ENCODE measurements at places on chromosomes 5 and 9. TPM values are rescaled to one million over a fixed set of nuclear protein-coding genes. Genes with fewer than 3 reads are reported as not detected.
A peak's percentile ranks its signal among the peaks of the same experiment; 100 is the strongest.

- H3K36me3 ChIP-seq: no peaks in the 10 kb centered on the region
- peak; percentile 57 for DNase-seq
- H3K27ac ChIP-seq: peak overlapping the region; percentile 3
- peaks cover 11% of the 10 kb centered on the region for H3K4me1 ChIP-seq
- H3K4me3 ChIP-seq: no peak overlapping the region
Measured at GRCh38 chr5:58135571-58136335, 324.1 kb downstream of the PLK2 start.

GRCh38 chr5:72427488-72428437, 79.4 kb downstream of the ZNF366 start:
- no peak overlapping the region for H3K27ac ChIP-seq
- H3K36me3 ChIP-seq: no peaks in the 10 kb centered on the region
- peaks cover 6% of the 10 kb centered on the region for H3K4me1 ChIP-seq
- DNase-seq: peak; percentile 65
- H3K4me3 ChIP-seq: no peak overlapping the region
- H3K27me3 ChIP-seq: no peaks in the 10 kb centered on the region

DNA sequence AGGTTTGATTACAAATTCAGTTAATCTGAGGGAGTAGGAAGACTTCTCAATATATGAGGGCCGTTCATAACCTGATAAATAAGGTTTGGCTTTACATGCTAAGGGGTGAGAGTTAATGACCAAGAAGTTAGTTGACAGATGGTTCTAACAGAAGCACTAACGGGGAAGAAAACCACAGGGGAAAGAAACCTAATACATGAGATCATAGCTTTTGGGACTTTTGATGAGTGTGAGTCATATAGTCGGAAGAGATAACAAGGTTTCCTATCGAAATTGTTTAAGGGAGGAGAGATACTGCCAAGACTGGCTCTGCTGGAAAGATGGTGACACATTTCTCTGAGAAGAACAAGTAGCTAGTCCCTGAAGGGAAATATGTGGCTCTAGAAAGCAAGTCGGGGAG, 140.1 kb downstream of the COX7C start:
- no peaks in the 10 kb centered on the region for H3K4me1 ChIP-seq
- H3K27me3 ChIP-seq: no peaks in the 10 kb centered on the region
- no peak overlapping the region for H3K27ac ChIP-seq
- no peaks in the 10 kb centered on the region for H3K36me3 ChIP-seq
- no peak overlapping the region for H3K4me3 ChIP-seq

- no peaks in the 10 kb centered on the region for H3K36me3 ChIP-seq
- peaks cover 9% of the 10 kb centered on the region for H3K4me1 ChIP-seq
- DNase-seq: no peak
Measured at GRCh38 chr5:93674138-93674537, 67.3 kb downstream of the POU5F2 start.

DNA sequence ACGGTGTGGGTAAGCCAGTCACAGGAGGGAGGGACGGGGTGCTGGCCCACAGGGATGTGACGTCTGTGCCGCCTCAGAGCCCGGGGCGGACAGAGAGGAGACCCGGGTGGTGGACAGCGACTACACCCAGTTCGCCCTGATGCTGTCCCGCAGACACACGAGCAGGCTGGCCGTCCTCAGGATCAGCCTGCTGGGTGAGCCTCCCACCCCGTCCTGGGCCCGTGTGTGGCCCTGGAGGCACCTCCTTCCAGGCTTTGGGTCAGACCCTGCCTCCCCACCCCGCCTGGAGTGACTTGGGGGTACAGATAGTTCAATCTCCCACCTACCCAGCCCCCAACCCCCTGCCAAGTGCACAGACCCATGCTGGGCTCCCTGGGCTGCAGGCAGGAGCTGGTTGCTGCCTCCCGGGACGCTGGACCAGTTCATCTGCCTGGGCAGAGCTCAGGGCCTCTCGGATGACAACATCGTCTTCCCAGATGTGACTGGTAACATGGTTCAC, 1.7 kb downstream of the LCN12 start:
- H3K36me3 ChIP-seq: no peaks in the 10 kb centered on the region
- peaks cover 7% of the 10 kb centered on the region for H3K4me1 ChIP-seq
- H3K27ac ChIP-seq: no peak overlapping the region
- no peaks in the 10 kb centered on the region for H3K27me3 ChIP-seq

DNA sequence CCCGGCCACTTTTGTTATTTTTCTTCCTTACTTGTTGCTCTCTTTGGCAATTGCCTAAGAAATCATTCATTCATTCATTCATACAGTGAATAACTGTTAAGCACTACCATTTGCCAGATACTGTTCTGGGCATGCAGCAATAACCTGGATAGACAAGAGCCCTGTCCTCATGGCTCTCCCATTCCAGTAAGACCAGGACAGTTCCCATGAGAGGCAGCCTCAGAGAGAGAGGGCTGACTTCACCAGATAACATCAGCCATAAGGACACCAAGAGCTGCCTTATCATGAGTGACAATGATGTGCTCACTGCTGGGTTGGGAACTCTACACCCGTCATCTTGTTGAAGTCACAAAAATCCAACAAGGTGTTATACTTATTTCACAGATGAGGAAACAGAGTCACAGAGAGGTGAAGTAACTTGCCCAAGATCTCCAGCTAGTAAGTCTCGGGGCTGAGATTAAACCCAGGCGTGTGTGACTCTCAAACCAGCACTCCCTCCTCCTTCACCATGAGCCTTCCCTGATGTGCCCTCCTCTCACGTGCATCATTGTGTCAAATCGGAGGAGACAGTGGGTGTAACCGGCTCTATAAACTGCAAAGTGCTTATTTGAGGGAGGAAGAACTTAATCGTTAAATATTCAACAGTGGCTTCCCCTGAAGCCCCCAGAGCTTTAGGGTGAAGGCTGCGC, 61.1 kb upstream of the TBC1D2 start:
- no peaks in the 10 kb centered on the region for H3K36me3 ChIP-seq
- DNase-seq: no peak
- no peak overlapping the region for H3K27ac ChIP-seq
- H3K4me1 ChIP-seq: peaks cover 18% of the 10 kb centered on the region

DNA sequence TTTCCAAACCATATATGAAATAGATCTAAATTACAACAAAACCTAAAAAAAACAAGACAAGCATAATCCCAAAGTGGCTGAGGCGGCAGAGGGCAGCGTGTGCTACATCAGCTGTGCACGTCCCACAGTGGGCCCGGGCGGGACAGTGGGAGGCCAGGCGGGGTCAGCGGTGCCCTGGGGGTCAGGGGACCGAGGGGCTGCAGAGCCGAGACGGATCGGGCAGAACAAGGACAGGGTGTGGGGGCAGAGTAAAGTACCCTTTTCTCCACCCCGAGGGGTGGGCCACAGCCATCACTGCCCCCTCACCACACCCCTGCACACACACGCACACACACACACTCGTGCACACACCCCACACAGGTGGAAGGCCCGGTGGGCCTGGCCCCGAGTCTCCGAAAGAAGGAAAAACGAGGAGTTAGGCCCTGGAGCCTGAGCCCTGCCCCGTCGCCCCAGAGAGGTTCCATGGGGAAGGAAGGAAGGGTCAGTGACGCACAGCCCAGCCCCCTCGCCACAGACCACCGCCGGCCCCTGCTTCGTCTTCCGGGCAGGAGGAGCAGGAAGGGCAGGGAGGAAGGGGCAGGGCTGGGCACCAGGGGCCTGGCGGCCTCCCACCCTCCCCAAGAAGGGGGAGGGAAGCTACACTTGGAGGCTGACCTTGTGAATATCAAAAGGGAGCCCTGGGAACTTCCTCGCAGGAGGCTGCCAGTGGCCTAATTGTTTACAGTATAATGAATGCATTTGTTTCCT, 49.6 kb upstream of the UBAC1 start:
- no peak overlapping the region for H3K4me3 ChIP-seq
- H3K27me3 ChIP-seq: no peaks in the 10 kb centered on the region

DNA sequence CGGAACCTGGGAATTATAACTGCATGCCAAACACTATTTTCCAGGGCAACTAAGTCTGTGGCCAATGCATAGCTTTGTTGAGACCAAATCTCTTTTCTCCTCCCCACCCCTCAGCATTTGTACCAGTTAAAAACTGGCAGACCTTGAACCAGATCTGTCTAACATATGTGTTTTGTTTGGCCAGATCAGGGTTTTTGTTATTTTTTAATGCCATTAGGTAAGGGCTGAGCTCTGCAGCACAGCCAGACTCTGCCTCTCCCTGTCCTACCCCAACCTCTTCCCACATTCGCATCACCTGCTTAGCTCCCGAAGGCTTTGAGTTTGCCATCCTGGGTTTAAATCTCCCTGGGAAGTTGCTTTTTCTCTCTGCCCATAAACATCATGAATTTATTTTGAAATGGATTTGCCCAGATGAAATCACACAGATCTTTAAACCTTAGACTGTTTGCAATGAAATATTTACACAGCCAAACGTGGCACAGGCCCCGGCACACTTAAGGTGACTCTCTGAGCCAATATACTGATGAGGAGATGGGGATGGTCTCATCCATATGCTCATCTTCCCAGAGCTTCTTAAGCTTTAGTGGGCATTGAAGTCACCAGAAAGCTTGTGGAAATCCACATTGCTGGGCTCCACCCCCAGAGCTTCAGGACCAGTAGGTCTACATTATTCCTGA, 54.0 kb upstream of the ALDH1B1 start:
- H3K27me3 ChIP-seq: peaks cover 51% of the 10 kb centered on the region
- H3K27ac ChIP-seq: no peak overlapping the region
- H3K4me3 ChIP-seq: no peak overlapping the region
- peaks cover 13% of the 10 kb centered on the region for H3K4me1 ChIP-seq

DNA sequence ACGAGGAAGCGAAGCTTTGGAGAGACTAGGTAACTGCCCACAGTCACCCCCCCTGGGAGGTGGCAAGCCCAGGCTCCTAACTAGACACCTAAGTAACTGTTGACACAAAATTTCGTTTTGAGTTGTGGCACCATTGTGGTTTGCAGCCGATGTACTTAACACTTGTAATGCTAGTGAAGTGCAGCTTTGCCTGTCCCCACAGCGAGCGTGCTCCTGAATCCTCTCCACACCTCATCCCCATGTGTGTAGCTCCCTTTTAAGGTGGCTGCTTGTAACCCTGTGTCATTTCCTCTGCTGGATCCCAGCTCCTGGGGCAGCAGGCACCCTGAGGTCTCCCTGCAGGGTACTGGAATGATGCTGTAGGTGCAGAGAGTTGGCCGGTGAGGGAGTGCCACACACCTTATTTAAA, 114.9 kb downstream of the TRIO start:
- H3K27me3 ChIP-seq: no peaks in the 10 kb centered on the region
- H3K27ac ChIP-seq: peak overlapping the region; percentile 11
- no peak overlapping the region for H3K4me3 ChIP-seq
- DNase-seq: no peak
- peaks cover 52% of the 10 kb centered on the region for H3K4me1 ChIP-seq

DNA sequence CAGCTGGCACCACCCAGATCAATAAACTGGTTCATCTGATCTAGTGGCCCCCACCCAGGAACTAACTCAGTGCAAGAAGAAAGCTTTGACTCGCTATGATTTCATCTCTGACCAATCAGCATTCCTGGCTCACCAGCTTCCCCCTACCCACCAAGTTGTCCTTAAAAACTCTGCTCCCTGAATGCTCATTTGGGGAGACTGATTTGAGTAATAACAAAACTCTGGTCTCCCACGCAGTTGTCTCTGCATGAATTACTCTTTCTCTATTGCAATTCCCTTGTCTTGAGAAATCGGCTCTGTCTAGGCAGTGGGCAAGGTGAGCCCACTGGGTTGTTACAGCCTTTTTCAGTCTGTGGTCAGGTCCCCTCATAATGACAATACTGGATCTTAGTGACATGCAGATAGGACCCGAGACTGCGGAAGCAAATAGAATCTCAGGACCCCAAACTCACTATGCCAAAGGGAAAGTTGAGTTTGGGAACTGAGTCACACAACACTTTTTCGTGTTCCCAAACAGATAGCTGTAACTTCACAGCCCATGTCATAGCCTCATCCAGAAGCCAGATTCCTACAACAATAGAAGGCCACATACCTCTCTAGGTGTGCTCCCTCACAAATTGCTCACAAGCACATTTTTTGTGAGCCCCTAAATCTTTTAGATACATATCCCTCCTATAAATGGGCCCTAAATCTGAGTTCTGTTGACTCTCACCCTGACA, 175.2 kb upstream of the RAI14 start:
- no peak for DNase-seq
- H3K4me3 ChIP-seq: no peak overlapping the region
- no peaks in the 10 kb centered on the region for H3K36me3 ChIP-seq
- H3K4me1 ChIP-seq: peaks cover 7% of the 10 kb centered on the region
- peaks cover 9% of the 10 kb centered on the region for H3K27me3 ChIP-seq

GRCh38 chr9:136011703-136012496, 50.7 kb upstream of the UBAC1 start:
- no peaks in the 10 kb centered on the region for H3K27me3 ChIP-seq
- H3K4me1 ChIP-seq: peaks cover 23% of the 10 kb centered on the region
- peak; percentile 47 for DNase-seq
- no peak overlapping the region for H3K27ac ChIP-seq
- H3K36me3 ChIP-seq: no peaks in the 10 kb centered on the region

DNA sequence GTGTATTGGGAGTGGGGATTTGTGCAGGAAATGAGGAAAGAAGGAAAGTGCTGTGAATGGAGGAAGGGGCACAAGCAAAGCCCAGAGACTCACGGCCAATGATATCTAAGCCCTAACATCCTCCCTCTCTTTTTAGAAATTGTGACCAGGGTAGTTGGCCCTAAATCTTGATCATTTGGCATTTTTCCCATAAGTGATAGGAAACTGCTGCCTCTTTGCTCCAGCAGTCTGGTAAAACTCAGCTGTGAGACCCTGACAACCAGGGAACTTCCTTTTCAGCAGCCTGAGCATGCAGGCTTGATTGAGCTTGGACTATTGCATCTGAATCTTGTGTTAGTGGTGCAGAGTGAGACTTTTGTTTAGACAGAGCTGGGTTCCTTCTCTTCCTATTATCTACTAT, 9.6 kb upstream of the ADRB2 start:
- no peak for DNase-seq
- no peak overlapping the region for H3K27ac ChIP-seq
- H3K27me3 ChIP-seq: no peaks in the 10 kb centered on the region
- H3K36me3 ChIP-seq: no peaks in the 10 kb centered on the region
- no peak overlapping the region for H3K4me3 ChIP-seq

DNA sequence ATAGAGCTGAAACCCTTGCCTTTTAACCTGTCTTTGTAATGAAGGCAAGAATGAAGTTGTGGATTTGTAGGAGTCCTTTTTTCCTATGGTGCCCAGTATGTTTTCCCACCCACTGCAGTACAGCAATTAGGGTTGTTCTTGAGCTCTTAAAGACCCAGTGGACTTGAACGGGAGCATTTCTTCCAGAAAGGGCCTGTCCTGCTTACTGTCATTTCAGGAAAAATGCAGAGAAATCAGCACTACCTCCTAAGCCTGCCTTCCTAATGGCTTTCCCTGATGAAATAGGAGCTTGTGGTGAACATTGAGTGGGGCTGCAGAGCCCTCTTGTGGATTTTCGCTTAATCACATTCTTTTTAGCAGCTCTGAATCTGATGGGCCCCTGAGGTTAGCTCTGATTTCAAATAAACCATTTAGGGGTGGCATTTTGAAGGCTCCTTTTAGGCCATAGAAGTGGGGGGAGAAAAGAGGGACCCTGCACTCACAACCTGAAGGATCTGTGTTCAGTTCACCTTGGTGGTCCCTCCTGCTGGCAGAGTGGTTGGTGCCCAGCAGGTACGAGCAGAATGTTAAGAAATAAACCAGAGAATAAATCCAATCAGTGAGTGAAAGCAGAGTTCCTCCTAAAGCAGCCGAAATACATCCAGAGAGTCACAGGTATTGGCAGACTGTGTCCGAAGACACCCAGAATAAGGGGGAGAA, 188.0 kb upstream of the KLF9 start:
- peak; percentile 78 for DNase-seq
- H3K27ac ChIP-seq: peak overlapping the region; percentile 98
- H3K4me1 ChIP-seq: peaks cover 26% of the 10 kb centered on the region
- H3K36me3 ChIP-seq: no peaks in the 10 kb centered on the region

Gene ANKRD18A
- 4.0 TPM for total RNA-seq

Gene MAMDC2
- 135 TPM for total RNA-seq

Gene PCDHA1
- not detected for total RNA-seq

Gene DMAC1
- total RNA-seq: 44.0 TPM

Gene OBP2B
- not detected for total RNA-seq

Gene SLC46A2
- total RNA-seq: not detected

Gene IL13
- total RNA-seq: not detected
